ENCODE measurements at places on chromosomes 12 and 14. TPM values are rescaled to one million over a fixed set of nuclear protein-coding genes. Genes with fewer than 3 reads are reported as not detected.

The ZFHX2 gene
- total RNA-seq, result 4.2 TPM

The CLEC2D gene
- 4.5 TPM for total RNA-seq

The THTPA gene
- total RNA-seq, result 47.6 TPM

The PLEKHH1 gene
- total RNA-seq, result 29.9 TPM

The TRHDE gene
- not detected for total RNA-seq

The CTSG gene
- total RNA-seq, result not detected

The RBMS2 gene
- total RNA-seq, result 8.5 TPM

The ESPL1 gene
- total RNA-seq, result 7.8 TPM

The SRRM4 gene
- total RNA-seq, result 0.14 TPM

The ANO4 gene
- total RNA-seq, result 0.33 TPM

The DPF3 gene
- total RNA-seq, result 40.8 TPM

The FAM186B gene
- 1.6 TPM for total RNA-seq

The SLC2A3 gene
- total RNA-seq, result 251 TPM

The CD4 gene
- 3.1 TPM for total RNA-seq

The PCBP2 gene
- total RNA-seq, result 326 TPM

The LBHD2 gene
- total RNA-seq, result not detected

The DCN gene
- 0.92 TPM for total RNA-seq

The PTPRO gene
- 0.07 TPM for total RNA-seq

The CDCA3 gene
- total RNA-seq, result 11.5 TPM

The LRIG3 gene
- total RNA-seq, result 10.7 TPM

The MIP gene
- total RNA-seq, result not detected

The NYNRIN gene
- 37.2 TPM for total RNA-seq

The JPH4 gene
- total RNA-seq, result 0.63 TPM

The HELB gene
- total RNA-seq, result 4.8 TPM

The VRTN gene
- total RNA-seq, result 0.39 TPM

The ATP2A2 gene
- 328 TPM for total RNA-seq

The POTEM gene
- not detected for total RNA-seq

All from cardiac muscle cell (in vitro differentiated cells and primary cell).